ENCODE measurements at places on chromosomes 7 and 10.

DNA sequence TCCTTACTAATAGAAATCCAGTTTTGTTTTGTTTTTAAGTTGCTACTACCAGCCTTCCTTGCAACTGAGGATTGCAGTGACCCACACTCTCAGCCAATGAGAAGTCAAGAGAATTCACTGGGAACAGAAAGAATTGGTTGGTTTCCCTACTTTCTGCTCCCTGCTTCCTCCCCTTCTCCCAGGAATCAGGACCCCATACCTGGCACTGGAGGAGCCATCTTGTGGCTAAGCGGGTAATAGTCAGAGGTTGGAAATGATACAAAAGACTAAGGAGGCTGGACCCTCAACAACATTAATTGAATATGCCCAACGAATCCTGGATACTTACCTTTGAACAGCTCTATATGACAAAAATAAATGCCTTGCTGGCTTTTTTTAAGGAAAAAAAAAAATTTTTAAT is 6.3 kb downstream of the TMEM176A start:
- DNase-seq: no peak

- no peak for DNase-seq
These were observed 47.8 kb upstream of the FIGNL1 start for GRCh38 chr7:50497968-50498367.

GRCh38 chr10:72508033-72508432 is 117.8 kb downstream of the MICU1 start:
- no peak for DNase-seq

DNA sequence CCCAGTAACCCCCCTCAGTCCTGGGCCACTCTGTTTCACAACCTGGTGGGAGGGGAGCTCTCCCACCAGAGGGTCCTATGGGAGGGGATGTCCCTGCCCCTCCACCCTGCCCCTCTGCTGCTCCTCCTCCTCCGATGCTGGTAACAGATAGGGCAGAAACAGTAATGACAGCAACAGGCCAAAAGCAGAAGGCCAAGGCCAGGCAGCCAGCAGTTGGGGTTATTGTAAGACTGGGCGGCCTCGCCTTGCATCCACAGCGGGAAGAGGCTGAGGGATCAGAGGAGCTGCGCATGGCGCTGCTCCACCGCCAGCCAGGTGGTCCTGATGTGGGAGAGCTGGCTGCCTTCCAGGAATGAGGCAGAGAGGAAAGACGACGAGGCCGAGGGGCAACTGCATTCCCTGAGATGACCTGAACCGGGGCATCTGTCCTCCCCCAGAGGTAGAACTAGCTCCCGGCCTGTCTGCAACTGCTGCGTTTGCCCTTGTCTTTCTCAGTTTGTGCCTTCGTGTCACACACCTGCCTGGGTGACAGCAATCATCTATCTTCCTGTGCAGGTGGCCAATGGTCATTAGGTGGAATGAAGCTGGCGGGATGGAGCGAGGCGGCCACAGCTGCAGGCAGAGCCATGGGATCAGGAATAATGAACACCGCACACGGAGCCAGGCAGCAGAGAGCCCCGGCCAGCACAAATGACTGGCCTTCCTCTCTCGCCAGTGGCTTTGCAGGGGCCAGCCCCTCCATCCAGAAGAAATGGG is 54.0 kb upstream of the CACUL1 start:
- no peak for DNase-seq

GRCh38 chr10:88097092-88097516 is 233.7 kb downstream of the PTEN start:
- DNase-seq: no peak

- DNase-seq: no peak
These were observed 326.0 kb upstream of the NPSR1 start for GRCh38 chr7:34332006-34332405.

DNA sequence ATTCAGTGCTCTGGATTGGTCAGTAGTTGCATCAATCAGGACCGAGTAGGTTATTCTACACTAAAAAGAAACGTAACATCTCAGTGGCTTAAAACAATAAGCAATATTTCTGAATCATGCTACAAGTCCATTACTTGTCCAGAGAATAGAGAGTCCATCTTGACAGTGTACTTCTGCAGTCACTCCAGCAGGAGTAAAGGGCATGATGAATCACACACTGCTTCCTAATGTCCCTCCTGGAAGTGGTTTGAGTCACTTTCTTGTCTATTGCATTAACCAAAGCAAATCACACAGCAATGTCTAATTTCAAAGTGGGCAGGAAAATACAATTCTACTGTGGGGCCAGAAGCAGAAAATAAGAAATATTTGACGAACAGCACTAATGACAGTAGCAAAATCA is 124.8 kb downstream of the TSPAN12 start:
- DNase-seq: no peak

- no peak for DNase-seq
These were observed 28.3 kb downstream of the PPP1R3A start for GRCh38 chr7:113890331-113891030.

DNA sequence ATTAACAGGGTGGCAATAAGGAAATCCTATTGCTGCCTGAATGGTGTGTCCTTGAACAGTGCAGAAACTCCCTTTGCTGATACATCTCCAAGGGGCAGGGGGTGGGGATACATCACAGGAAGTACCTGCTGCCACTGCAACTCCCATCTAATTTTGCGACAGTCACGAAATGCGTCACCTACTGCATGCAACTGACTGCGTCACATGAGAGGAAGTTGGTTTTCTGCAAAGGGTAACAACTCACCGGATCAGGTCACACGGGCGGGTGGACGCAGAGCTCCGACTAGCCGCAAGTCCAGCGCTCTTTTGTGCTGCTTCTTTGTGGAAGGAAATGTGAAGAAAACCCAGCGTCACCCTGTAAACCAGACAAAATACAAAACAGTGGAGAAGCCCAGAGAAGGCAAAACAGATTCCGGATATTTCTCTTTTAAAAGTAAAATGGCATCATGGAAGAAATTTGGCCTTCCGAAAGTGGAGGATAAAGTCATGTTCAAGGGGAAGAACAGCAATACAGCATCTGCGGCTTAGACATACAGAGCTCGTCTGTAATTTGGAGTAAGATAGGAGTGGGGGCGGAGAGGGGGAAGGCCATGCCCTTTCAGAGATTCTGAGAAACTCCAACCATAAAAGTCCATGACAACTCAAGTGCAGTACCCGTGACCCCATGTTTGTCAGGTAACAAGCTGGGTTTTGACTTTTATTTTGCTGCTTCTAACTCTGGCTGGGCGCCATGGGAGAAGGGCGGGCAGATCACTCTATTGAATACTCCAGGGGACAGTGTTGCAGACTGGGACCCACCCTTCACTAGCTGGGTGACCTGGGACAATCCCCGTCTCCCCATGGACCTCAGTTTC is 32.3 kb upstream of the PLEKHS1 start:
- DNase-seq: no peak

DNA sequence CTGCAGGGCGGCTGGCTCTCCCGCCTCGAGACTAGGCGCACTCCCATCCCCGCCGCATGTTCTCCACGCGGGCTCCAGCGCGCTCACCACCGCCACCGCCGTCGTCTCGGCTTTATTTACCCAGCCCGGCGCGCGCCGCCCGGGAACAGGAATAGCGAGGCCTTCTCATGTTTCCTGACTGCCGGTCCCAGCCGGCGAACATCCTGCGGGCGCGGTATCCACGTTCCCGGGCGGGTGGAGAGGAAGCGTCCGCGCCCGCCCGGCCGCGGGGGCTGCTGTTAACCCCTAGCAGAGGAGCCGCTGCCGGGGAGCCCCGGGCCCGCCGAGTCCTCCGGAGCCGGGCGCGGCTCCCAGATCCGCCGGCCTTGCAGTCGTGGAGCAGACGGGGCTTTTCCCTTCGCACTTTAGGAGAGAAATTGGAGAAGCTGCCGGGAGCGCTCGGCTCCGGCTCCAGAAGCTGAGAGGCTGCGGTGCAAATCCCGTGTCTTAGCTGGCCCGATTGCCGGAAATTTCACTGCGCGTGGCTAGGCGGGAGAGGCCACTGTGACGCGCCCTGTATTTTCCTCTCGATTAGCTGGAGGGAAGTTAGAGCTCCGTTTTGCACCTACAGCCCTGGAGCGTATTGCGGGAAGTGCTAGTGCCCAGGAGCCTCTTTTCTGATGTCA is at the start of gene MKX:
TSS of gene MKX (minus strand) at position 88 of the 665 bp plus-strand sequence. CDS start 2,404 bp downstream, outside the sequence.
- DNase-seq: peak; percentile 23

- DNase-seq: no peak
These were observed 537.6 kb downstream of the TCERG1L start for GRCh38 chr10:130773941-130774340.

DNA sequence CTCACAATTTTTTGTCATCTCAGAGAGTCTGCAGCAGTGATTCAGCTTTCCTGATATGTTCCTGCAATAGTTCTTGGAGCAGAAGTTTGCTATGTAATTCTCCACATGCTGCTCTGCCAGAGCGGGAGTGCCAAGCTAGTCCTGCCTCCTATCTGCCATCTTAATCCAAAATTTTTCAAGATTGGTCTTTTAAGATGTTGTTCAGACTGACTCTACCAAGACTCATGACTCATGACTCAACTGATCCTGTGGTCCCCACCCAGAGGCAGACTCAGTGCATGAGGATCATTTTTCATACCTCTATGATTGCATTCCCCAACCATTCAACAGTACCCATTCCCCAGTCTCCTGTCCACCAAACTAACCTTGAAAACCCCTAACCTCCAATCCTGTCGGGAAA is 470.8 kb downstream of the INHBA start:
- no peak for DNase-seq

- DNase-seq: no peak
These were observed 79.6 kb downstream of the LANCL2 start for GRCh38 chr7:55444786-55445185.

DNA sequence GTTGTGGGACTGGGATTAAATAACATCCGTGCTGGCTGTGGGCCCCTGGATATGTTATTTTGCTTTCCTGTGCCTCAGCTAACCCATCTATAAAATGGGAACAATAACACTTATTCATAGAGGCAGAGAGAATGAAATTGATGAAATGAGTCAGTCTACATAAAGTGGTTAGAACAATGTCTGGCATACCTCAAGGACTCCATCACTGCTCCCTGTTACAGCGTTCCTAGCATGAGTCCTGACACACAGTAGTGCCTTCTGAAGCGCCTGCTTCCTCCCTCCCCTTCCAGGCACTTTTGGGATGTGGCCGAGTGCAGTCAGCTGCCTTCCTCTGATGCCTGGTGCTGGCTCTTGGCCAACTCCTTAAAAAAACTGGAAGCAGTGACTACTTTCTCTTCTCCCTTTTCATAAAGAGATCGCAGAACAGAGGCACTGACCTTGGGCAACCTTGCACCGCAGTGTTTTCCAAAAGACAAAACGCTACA is 108.4 kb upstream of the ZMIZ1 start:
- DNase-seq: no peak

GRCh38 chr7:117017702-117018266 is 64.5 kb downstream of the ST7 start:
- no peak for DNase-seq

- no peak for DNase-seq
These were observed 2.7 kb downstream of the TTYH3 start for GRCh38 chr7:2634267-2635145.

DNA sequence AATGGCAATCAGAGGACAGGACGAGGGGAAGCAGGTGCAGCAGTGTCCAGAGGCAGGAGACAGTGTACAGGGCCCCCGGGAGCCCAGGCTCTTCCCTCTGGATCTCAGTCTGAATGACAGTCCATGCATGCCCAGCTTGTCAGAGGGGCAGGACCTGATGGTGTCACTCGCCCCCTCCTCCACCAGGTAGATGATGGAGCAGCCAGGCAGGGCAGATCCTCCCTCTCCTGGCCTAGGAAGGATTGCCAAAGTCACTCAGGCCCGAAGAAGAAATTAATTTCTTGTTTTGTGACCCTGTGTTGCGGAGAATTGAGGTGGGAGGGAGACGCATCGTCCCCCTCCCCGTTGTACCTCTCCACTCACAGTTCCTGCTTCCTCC is 4.0 kb downstream of the VSTM4 start:
- no peak for DNase-seq

- no peak for DNase-seq
These were observed 250.1 kb downstream of the ABCA13 start for GRCh38 chr7:48421357-48421756.

- no peak for DNase-seq
These were observed 343.1 kb upstream of the KCND2 start for GRCh38 chr7:119929891-119930290.

GRCh38 chr10:132700156-132701098 is 85.5 kb downstream of the NKX6-2 start:
- DNase-seq: peak; percentile 35

GRCh38 chr7:111708072-111708471 is 145.8 kb upstream of the IMMP2L start:
- DNase-seq: no peak

DNA sequence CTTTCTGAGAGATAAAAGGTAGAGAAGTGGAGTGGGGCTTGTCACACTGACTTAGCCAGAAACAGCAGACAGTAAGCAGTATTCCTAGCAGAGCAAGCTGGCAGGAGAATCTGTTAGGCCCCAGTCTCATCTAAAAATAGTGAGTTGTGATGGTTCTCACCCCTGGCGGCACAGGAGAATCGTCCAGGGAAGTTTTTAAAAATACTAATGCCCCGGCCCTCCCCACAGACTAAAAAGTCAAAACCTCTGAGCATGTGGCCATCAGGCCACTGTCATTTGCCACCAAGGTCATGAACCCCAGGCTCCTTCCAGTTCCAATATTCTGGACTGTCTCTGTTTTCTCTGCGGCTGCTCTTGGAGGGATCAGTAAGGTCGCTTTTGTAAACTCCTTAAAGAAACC is 34.0 kb downstream of the LYZL1 start:
- DNase-seq: no peak

Measured in WERI-Rb-1 (cell line).